Activated CD4-positive, alpha-beta T cell treated with anti-CD3 and anti-CD28 coated beads for 36 hours (primary cell): ENCODE measurements at places on chromosomes 16 and 17. TPM values are rescaled to one million over a fixed set of nuclear protein-coding genes. Genes with fewer than 3 reads are reported as not detected.

HOXB6 gene
- total RNA-seq, result not detected

TNP2 gene
- total RNA-seq, result not detected

PPM1E gene
- total RNA-seq, result not detected

EIF3C gene
- total RNA-seq, result 877 TPM

SDR42E2 gene
- total RNA-seq, result 0.07 TPM

RARA gene
- total RNA-seq, result 40.2 TPM

GRCh38 chr16:69397821-69398521 is 12.2 kb upstream of the TERF2 start:
- DNase-seq, result no peak
- H3K27me3 ChIP-seq, result no peaks in the 10 kb centered on the region
- peak overlapping the region; percentile 7 for H3K27ac ChIP-seq
- H3K4me1 ChIP-seq, result peaks cover 26% of the 10 kb centered on the region
- H3K4me3 ChIP-seq, result no peak overlapping the region

DNA sequence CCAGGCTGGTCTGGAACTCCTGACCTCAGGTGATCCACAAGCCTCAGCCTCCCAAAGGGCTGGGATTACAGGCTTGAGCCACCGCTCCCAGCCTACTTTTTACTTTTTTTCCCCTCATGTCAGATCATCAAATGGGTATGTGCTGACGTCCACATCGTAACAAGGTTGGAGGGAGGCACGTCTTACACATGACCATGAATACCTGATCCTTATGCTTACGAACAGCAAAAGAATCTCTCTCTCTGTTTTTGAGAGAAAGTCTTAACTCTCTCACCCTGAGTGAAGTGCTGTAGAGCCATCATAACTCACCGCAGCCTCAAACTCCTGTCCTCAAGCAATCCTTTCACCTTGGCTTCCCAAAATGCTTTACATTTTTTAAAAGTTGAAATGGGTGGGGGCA is 29.5 kb upstream of the TMEM92 start:
- DNase-seq, result no peak
- no peaks in the 10 kb centered on the region for H3K4me1 ChIP-seq
- H3K27me3 ChIP-seq, result peaks cover 34% of the 10 kb centered on the region
- no peaks in the 10 kb centered on the region for H3K36me3 ChIP-seq
- H3K4me3 ChIP-seq, result no peak overlapping the region
- H3K27ac ChIP-seq, result no peak overlapping the region

DNA sequence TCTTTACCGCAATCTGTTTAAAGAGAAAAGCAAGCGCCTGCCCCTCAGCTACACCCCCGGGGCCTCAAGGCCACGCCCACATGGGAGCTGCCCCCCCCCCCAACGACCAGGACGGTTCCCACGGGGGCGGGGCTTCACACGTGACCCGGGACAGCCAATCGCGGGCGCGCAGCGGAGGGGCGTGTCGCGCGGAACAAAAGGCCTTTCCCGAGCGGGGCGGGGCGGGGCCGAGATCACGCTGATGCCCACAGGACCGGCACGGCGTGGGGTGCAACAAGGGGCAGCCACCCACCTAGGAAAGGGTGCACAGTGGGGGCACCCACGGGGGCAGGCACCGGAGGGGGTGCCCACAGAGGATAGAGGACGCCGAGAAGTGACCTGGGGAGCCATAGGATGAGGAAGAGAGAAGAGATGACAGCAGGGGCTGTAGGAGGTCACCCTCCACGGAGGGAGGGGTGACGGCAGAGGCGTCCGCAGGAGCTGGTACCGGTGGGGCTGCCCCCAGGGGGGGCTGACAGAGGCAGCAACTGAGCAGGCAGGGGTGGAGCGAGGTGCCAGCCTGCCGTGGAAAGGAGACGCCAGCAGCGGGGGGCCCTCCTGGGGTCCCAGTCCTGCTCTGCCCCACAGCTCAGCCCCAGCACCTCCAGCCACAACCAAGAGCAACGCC is 6.2 kb downstream of the UNKL start:
- peaks cover 18% of the 10 kb centered on the region for H3K4me1 ChIP-seq
- DNase-seq, result peak; percentile 95
- H3K36me3 ChIP-seq, result no peaks in the 10 kb centered on the region
- H3K27ac ChIP-seq, result no peak overlapping the region
- peak overlapping the region; percentile 63 for H3K4me3 ChIP-seq

DNA sequence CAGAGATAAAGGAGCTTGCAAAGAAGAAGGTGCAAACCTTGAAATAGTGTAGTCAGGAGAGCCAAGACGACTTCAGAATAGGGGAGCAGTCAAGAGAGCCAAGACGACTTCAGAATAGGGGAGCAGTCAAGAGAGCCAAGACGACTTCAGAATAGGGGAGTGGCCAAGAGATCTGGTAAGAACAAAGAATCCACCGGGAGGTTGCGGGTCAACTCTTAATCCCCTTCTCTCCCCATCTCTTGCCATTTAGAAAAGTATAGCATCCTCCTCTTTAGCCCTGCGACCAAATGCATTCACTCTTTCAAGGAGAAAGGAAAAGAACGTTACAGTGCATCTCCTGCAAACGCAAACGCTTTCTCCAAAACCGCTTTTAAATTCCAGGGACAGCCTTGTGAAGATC is 713 bp downstream of the KNOP1 start:
- peak overlapping the region; percentile 87 for H3K27ac ChIP-seq
- H3K4me1 ChIP-seq, result peaks cover 23% of the 10 kb centered on the region
- H3K4me3 ChIP-seq, result peak overlapping the region; percentile 95
- no peaks in the 10 kb centered on the region for H3K27me3 ChIP-seq

DNA sequence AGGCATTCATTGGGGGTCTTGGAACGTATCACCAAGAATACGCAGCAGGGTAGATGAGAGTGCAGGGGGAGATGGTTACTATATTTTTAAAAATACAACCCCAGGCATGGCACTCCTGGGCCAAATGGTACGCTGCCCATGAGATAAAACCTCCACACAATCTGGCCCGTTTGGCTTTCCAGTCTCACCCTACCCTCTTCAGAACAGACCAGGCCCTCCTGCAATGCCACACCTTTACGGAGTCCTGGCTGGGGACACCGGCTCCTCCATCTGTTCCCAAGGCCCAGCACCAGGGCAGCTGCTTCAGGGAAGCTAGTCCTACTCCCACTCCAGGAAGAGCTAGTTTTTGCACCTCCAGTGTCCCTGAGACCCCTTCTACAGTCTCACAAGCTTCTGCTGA is 24.4 kb downstream of the SNN start:
- peaks cover 35% of the 10 kb centered on the region for H3K4me1 ChIP-seq
- H3K36me3 ChIP-seq, result peaks cover 50% of the 10 kb centered on the region
- H3K4me3 ChIP-seq, result no peak overlapping the region
- no peak for DNase-seq
- H3K27me3 ChIP-seq, result no peaks in the 10 kb centered on the region
- H3K27ac ChIP-seq, result no peak overlapping the region

DNA sequence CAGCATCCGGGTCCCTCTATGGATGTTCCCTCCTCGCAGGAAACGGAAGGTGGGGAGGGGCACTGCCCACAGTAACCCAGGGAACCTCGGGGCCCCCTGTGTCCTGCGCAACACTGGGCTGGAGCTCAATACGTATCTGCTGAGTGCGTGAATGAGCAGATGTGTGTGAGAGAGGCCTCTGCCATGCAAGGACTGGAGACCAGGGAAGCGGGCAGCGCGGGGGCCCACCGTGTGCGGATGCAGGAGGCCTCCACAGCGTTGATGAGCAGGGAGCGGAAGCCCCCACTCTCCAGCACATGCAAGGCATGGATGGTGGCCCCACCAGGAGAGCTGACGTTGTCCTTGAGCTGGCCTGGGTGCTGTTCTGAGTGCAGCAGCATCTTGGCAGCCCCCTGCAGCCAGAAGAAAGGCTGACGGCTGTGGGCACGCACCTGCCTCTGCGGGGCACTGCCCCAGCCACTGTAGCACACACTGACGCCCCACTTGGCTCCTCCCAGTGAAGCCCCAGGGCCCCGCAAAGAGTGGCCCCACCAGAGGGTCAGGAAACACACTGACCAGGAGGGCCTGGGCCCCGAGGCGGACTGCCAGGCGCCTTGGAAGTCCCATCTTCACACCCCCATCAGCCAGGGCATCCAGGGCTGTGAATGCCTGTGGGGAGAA is 2.9 kb downstream of the PYCR1 start:
- H3K4me1 ChIP-seq, result peaks cover 14% of the 10 kb centered on the region
- DNase-seq, result no peak
- H3K27me3 ChIP-seq, result no peaks in the 10 kb centered on the region
- no peak overlapping the region for H3K4me3 ChIP-seq
